CD4-positive, CD25-positive, alpha-beta regulatory T cell (primary cell): ENCODE measurements at places on chromosomes 3 and 15.

GRCh38 chr3:157447026-157447694, 10.5 kb downstream of the PTX3 start:
- no peak for DNase-seq

DNA sequence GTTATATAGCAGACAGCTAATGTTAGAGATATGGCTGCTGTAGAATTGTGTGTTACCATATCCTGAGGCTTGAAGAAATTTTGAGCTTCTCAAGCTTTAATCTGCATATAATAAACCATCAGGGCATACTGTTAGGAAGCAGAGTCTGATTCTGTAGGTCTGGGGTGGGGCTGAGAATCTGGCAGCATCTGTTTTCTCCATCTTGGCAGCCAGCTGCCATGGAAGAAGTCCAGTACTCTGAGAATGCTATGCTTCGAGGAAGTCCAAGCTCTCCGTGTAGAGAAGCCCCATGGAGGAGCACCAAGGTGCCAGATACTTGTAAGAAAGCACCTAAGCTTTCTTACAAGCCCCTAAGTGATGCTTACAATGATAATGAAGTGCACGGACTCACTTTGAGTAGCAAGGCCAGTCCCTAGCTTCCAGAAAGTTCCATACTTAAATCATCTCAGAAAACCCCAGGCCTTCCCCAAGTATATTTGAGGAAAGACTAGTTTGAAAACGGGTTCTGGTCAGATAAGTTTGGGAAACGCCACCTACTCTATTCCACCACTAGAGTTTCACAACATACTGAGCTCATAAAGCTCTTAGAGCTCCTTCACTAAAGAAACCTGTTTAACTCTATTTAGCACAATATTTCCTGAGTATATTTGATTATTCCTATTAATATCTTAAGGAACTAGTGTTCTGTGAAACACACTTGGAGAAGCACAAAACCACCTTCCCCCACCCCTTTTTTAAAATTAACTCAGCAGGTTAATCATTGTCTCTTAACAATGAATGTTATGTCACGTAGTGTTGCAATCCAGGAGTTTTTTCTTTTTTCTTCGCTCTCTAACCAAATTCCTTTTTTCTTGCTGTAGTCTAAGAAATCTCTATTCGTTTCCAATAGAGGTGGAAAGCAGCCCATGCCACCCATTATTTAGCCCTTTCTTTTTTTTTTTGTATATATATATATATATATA, 59.9 kb upstream of the RASGRP1 start:
- DNase-seq: no peak

DNA sequence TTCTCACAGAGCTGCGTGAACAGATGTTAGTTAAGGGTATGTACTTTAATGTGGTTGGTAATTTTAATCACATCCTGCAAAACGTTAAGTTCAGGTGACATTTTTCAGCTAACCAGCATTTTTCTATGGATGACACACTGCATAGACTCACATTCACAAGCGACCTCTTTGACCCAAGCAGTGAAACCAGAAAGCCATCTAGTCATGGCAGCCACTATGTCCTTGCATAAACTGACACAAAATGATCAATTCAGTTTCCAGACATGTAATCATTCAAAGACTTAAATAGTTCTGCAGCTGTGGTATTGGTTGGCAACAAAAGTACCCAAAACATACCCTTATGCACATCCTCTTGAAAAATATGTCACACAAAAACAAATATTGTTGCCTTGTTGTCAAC, 7.4 kb upstream of the CAPN7 start:
- DNase-seq: no peak

DNA sequence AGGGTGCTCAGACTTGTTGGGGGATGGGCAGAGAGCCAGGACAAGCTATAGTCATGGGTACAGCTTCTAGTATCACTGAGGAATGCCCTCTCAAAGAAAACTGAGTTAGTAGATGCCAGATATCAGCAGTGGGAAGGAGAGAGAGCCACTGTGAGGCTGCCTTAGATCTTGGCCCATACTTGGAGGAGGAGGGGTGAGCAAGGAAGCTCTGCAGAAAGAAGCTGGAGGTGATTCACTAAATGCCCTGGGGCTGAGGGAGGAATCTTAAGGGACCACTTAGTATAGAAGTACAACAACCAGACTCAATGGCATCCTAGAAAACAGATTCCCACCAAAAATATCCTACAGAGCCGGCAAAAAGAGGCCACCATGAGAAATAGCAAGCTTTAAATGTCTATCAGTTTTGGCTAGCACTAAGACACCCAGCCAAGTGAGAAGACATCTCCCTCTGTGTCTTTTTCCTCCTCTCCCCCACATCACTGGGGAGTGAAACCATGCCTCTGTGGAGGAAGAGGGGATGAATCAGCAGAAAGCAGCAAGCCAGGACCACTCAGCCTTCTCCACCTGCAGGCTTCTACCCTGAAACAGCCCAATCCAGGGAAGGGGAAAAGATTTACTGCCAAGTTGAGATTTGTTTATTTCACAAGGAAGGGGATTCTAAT, 282.5 kb upstream of the STT3B start:
- no peak for DNase-seq

DNA sequence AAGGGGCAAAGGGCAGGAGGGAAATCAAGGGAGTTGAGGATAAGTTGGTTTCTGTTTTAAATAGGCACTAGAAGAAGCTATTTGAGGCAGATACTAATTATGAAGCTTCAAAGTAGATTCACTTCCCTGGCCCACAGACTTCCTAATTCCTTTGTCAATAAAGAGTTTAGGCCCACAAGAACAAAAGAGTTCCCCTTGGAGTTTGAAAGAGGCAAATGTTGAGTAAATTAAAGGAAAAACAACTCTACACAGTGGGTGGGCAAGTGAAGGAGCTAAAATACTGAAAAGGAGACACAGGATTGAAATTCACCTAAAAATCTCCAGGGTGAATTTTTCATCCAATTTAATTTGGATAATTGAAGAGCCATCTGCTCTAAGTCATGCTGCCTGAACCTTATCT, 411.7 kb upstream of the RORA start:
- DNase-seq: no peak

GRCh38 chr15:39579487-39580116, 1.3 kb upstream of the THBS1 start:
- no peak for DNase-seq

DNA sequence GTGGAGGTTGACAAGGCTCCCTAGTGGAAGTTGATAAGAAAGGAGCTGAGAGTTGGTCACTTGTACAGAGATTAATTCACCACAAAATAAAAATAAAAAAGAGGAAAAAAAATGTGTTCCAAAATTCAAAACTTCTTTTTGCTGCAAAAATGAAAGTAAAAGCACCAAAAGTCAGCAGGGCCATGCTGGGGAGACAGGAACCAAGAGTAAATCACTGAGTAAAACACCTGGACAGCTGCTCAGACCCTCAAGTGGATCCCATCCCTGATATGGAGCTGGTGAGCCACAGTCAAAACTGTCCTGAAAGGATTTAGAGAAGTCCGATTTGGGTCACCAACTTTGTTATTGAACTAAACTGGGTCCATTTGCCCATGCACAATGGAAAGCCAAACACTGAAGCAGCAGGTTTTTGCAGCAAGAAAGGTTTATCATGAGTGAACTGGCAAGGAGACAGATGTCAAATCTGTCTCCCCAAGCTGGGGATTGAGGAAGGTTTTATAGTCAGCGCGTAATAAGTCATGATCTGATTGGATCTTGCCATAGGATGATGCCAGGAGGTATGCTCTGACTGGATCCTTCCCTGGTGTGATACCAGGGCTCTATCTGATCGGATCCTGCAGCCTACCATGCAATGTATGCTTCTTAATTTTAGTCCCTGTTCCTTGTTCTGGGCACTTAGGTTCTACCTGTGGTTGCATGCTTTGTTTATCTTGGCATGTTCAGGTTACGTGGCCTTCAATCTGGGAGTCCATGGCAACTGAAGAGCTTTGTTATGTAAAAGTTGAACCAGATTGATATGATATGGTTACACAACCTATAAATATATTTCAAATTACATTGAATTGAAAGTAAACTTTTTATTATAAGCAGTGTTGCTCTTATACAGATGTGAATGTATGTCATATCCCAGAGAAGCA, 313.2 kb downstream of the POLQ start:
- no peak for DNase-seq

DNA sequence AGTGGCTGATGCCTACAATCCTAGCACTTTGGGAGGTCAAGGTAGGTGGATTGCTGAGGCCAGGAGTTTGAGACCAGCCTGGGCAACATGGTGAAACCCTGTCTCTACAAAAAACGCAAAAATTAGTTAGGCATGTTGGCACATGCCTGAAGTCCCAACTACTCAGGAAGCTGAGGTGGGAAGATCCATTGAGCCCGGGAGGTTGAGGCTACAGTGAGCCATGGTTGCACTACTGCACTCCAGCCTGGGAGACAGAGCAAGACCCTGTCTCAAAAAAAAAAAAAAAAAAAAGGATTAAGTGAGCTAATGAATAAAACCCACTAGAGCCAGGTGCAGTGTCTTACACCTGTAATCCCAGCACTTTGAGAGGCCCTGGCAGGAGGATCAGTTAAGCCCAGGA, 6.7 kb upstream of the SEC11A start:
- no peak for DNase-seq

GRCh38 chr3:188292827-188293226, 138.9 kb downstream of the LPP start:
- no peak for DNase-seq
